ENCODE measurements at places on chromosomes 6 and 20.

DNA sequence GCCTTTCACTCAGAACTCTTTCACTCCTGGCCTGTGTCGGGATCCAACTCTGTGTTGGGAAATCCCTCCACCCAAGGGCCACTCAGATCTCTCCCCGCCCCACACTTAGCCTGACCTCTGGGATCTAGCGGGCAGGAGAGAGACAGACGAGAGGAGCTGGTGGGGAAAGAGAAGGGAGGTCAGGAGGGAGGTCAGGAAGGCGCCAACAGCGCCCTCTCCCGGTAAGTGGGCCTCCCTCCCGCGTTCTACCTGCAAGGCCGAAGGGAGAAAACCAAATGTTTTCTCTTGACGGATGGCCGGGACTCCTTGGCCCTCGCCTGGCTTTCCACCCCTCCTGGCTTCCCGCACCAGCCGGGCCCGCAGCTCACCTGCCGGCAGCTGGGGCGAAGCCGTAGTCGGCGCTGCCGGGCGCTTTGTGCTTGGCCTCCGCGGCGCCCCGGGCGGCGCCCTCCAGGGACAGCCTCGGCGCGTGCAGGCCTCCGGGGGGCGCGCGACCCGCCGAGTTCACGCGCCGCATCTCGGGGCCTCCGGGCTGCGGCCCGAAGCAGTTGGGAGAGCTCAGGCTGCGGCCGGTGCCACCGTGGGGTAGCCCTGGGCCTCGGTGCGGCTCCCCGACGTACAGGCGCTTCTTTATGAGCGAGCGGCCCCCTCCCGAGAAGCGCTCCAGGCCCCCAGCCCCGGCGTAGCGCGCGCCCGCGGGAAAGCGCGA lies 38.2 kb downstream of the C6orf132 start:
- DNase-seq, result peak; percentile 54

- DNase-seq, result no peak
Measured at GRCh38 chr20:45229264-45230056, 8.3 kb downstream of the SEMG2 start.

- DNase-seq, result no peak
Measured at GRCh38 chr6:51199733-51200260, 381.1 kb downstream of the TFAP2B start.

DNA sequence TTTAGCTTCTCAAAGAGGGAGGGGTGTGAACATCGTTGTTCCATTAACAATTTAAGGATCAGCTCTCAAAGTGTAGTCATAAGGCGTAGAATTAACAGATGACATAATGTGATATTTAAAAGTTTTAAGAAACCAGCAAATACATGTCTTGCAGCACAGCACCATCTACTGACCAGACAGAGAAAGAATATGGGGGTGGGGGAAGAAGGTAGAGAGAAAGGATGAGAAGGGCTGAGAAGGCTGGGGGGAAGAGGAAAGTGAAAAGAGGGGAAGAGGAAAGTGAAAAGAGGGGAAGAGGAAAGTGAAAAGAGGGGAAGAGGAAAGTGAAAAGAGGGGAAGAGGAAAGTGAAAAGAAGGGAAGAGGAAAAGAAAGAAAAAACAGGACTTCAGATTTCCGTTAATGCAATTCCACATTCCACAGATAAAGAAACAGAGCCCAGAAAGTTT lies 80.9 kb downstream of the HAO1 start:
- no peak for DNase-seq

GRCh38 chr6:43776799-43777776 lies 7.1 kb downstream of the VEGFA start:
- DNase-seq, result no peak

DNA sequence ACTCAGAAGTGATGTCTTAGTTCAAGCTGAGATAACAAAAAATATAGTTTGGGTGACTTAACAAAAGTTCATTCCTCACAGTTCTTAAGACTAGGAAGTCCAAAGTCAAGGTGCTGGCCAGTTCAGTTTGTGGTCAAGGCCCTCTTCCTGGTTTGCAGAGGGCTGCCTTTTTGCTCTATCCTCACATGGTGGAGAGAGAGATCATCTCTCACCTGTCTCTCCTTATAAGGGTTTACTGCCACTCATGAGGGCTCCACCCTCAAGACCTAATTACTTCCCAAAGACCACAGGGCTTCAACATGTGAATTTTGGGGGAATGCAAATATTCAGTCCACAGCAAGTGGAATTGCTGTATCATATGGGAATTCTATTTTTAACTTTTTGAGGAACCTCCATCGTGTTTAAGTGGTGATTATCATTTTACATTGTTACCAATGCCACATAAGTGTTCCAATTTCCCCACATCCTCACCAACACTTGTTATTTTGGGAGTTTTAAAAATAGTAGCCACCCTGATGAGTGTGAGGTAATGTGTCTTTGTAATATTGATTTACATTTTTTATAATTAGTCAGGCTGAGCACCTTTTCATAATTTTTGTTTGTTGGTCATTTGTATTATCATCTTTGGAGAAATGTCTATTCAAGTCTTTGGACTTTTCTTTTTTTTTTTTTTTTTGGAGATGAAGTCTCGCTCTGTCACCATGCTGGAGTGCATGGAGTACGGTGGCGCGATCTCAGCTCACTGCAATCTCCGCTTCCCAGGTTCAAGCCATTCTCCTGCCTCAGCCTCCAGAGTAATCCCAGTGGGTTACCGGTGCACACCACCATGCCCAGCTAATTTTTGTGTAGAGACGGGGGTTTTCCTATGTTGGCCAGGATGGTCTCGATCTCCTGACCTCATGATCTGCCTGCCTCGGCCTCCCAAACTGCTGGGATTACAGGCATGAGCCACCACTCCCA lies 112.2 kb downstream of the SESN1 start:
- no peak for DNase-seq

DNA sequence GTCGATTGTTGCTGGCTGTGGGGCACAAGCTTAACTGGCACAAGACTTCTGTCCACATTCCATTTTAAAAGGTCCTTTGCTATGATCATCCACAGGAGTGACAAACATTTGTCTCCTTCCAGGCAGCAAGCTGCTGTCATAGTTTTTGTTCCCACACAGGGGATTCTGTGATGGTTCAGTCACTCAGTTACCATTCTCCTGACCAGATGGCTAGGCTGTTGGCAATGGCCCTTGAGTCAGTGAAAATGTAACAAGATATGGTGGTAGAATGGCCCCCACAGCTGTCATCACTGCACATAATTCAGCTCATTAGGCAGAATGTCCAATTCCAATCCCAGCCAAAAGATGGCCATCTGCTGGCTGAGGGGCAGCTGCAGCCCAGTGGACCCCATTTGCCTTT lies 13.7 kb downstream of the BPIFA1 start:
- DNase-seq, result no peak

DNA sequence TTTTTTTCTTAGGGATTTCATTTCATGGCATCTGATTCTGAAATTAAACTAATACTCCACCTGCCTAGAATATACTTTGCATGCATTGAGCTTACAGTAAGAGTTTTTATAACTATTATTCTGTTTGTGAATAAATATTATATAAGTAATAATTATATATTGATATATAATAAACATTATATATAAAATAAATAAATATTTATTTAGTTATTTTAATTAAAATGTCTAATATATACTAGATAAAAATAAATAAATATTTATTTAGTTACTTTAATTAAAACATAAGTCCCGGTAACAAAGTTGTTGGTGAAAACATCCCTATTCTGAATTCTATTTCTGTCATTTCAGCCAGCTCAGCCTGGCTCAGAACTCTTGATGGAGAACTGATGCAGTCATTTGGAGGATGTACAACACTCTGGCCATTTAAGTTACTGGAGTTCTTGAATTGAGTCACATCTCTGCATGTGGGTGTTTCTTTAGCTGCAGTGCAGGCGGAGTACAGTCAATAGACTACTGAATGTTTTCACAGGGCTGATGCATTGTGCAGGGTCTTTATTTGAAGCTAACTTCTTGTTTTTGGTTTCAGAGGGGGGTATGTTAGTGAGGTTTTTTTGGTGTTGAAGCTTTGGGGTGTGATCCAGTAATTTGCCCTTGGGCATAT lies 508.9 kb upstream of the ADGRB3 start:
- DNase-seq, result no peak

- DNase-seq, result no peak
Measured at GRCh38 chr6:129586815-129587214, 123.2 kb downstream of the ARHGAP18 start.

DNA sequence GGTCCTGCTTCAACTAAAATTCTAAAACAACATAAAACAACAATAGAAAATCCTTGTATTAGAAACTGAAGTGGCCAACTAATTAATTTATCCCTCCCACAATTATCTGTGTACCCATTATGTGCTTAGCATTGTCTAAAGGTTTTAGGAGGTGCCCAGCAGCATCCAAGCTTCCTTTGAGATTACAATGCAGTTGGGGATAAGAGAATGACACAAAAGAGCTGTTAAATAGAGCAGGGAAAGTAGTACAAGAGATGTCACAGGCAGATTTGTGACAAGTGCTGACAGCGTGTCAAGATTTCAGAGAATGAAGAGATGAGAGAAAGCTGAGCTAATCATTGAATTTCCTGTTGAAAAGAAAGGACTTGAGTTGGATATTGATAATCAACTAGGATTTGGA lies 204.8 kb downstream of the OTOR start:
- no peak for DNase-seq

DNA sequence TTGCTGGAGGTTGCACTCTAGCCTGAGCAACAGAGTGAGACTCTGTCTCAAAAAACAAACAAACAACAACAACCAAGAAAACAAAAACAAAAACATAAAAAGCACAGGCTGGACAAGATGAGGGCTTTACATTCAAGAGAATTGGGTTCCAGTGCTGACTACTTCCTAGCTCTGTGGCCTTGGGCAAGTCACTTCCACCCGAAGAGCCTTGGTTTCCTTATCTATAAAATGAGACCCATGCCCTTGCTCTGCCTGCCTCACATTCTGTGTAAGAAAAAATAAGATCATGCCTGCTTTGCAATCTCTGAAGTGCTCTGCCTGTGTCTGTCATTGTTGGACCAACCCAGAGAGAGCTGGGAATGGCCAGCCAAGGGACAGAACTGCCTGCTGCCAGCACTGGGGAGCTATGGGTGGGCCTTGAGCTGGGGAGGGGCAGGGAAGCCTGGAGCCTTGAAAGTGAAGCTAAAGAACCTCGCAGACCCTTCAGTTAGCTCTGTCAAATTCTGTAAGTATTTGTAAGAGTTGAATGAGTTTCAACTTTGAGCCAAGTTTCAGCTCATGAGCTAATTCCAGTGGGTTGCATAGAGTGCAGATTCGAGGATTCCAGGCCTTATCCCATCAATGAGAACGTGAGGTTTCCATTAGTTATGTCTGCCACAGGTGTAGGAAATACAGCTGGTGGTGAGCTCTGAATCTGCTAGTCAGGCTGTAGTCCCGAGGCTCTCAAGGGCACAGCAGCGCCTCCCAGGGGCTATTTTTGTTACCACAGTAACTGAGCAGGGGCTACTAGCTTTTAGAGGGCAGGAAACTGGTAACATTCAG lies 93.2 kb downstream of the DLGAP4 start:
- no peak for DNase-seq

- DNase-seq, result no peak
Measured at GRCh38 chr6:158865769-158866168, 46.6 kb upstream of the EZR start.

DNA sequence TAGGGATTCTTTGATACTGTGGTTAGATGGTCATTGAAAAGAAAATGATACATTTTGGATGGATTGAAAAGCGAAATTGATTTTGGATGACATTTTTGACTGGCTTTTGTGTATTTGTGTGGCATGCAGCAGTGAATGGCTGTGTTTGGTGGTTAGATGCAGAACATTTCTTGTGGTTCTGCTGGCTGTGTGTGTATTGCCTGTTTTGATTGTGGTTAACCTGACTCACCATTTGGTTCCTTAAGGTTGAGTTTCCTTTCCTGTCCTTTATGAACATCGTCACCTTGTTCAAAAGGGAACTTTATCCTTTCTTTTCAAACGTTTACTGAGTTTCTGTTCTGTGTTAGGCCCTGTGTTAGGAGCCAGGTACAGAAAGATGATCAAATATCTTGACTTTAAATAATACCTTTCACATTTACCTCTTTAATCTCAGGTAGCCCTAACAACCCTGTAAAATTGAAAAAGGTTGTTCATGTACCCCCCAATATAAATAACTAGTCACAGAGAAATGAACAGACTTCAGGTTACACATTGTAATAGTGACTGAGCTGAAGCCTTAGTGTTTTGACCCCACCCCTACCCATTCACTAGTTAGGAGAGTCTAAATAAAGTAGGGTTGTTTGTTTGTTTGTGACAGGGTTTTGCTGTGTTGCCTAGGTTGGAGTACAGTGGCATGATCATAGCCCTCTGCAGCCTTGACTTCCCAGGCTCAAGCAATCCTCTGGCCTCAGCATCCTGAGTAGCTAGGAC lies 23.8 kb downstream of the ANKS1A start:
- no peak for DNase-seq

DNA sequence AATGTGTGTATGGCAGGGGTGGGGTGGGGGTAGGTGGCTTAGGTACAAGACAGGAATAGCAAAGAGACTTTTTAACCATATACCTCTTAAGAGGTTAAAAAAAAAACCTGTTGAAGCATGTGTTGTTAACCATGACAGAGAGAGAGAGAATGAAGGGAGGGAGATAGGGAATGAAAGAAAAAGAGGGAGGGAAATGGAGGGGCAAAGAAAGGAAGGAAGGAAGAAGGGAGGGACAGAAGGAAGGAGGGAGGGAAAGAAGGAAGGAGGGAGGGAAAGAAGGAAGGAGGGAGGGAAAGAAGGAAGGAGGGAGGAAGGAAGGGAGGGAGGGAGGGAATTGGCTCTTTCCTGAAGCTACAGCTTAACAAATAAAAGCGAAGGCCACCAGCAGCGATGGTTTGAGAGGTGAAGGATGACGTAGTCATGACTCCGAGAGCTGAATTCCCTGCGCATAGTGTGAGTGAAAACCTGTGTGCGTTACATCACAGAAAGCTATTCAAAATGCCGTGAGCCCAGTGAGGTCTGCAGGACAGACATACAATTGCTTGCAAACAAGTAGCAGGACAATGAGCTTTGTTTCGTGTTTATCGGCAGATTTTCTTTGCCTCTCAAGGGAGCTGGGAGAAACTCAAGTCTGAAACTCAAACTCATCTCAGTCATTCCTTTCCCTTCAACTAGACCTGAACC lies 88.6 kb upstream of the NEDD9 start:
- DNase-seq, result no peak

- DNase-seq, result no peak
Measured at GRCh38 chr6:123044341-123044860, 48.4 kb downstream of the CLVS2 start.

DNA sequence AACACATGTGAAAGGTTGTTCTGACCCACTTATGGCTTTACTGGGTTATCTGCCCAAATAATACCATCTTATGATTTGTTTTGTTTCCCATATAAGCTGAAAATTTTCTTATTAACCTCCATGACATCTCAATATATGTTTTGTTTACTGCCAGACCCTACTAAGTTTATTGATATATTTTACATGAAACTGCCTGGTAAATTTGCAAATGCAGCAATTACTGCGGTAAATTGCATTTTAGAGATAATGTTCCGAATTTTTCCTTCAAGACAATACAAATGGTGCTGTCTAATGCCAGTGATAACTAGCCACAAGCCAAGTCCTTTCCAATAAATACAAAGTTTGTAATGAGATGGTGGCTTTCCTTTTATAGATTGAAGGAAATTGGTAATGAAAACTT lies 275.9 kb downstream of the SAMD5 start:
- no peak for DNase-seq

- DNase-seq, result no peak
Measured at GRCh38 chr6:42010185-42010891, 40.0 kb upstream of the TAF8 start.
